HS-27A (cell line): ENCODE measurements at places on chromosomes 4 and X.

DNA sequence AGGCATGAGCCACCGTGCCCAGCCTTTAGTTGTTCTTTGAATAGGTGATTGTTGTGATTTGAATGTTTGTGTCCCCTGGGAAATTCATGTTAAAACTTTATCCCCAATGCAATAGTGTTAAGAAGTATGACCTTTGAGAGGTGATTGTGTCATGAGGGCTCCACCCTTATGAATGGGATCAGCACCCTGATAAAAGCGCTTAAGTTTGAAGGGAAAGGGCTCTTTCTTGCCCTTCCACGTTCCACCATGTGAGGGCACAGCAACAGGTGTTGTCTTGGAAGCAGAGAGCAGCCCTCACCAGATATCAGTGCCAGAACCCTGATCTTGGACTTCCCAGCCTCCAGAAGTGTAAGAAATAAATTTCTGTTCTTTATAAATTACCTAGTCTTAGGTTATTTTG, 33.7 kb upstream of the RP2 start:
- DNase-seq = no peak

DNA sequence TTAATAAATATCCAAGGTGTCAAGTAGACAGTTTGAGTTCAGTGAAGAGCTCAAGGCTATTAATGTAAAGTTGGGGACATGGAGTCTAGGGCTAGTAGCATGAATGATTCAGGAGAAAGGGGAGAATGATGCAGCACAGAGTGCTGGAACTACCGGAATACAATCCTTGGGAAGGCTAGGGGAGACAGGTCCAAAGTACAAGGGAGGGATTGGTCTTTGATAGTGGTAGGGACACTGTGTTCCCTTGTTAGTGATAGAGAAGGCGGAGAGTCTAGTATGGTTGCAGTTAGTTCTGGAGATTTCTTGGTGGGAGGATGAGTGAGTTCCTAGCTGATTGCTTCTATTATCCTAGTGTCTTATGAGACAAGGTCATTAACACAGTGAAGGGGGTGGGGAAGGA, 8.7 kb downstream of the GCNA start:
- DNase-seq = no peak

DNA sequence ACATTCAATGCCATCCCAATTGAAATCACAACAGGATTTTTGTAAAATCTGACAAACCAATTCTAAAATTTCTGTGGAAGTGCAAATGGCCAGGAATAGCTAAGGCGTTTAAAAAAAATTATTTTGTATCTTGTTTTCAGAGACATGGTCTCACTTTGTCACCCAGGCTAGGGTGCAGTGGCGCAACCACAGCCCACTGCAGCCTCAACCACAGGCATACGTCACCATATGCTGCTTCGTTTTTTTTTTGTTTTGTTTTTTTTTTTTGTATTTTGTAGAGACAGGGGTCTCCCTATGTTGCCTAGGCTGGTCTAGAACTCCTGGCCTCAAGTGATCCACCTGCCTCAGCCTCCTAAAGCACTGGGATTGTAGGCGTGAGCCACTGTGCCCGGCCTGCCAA, 24.5 kb downstream of the ZNF41 start:
- DNase-seq = no peak

DNA sequence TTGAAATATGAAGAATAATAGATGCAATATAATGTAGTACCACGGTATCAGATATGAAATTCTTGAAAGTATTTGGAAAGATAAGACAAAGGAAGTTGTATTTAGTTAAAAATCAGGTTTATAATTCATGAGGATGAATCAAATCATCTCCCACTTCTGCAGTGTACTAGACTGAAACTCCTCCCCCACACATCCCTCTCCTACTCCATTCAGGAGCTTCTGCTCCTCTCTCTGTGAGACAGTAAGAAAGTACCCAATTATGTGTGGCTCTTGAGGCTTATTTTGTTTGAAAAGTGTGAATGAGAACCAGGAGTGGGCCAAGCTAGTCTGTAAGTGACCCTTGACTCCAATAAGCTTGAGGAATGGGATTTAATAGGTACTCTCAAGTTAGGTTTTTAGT, 9.5 kb downstream of the SLAIN2 start:
- DNase-seq = no peak
